Upper lobe of right lung (tissue), 1 donor: ENCODE measurements at places on chromosomes 2 and 18.

DNA sequence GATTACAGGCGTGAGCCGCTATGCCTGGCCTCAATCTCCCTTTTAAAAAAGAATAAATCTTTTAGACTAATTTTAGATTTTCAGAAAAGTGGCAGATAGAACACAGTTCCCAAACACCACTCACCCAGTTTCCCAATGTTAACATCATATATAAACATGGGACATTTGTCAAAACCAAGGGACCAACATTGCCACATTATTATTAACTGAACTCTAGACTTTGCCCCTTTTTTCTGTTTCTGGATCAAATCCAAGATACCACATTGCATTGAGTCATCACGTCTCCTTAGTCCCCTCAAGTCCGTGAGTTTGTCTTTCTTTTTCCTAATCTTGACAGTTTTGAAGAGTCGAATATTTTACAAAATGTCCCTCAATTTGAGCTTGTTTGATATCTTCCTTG, 2.4 kb downstream of the C2orf42 start:
- H3K4me1 ChIP-seq: no peaks in the 10 kb centered on the region
- H3K27ac ChIP-seq: no peak overlapping the region
- H3K4me3 ChIP-seq: no peak overlapping the region

DNA sequence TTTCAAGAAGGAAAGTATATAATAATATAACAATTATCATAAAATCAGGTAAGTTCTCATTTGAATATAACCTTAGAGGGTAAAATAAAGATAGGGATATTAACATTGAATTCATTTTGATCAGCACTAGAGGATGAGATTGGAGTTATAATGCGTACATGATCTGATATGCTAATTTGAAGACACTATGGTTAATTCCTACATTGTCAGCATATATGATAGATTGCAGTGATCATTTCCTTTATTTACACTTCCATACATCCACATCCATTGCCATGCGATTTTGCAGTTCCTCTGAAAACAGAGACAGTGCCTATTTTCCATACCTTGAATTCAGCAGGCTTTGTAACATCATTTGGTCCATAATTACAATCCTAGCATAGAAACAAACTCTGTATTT, 519.2 kb downstream of the CCDC85A start:
- no peaks in the 10 kb centered on the region for H3K36me3 ChIP-seq
- H3K27me3 ChIP-seq: no peaks in the 10 kb centered on the region
- no peaks in the 10 kb centered on the region for H3K4me1 ChIP-seq
- H3K27ac ChIP-seq: no peak overlapping the region
- H3K4me3 ChIP-seq: no peak overlapping the region

DNA sequence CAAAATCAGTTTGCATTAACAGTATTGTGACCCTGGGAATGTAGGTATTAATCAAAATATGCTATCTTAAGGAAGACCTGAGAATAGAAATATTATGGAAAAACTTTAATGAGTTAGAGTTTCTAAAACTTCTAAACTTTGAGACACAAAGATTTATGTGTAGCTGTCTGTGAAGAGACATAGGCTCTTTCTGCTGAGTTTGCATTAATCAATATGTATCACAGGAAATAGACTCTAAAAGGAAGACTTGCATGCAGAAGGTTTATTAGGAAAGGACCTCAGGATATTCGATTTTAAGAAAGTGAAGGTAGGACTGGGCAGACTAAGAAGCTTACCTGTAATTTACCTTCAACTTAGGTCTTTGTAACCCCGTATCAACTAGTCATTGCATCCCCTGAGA, 494.8 kb upstream of the NRXN1 start:
- no peaks in the 10 kb centered on the region for H3K4me1 ChIP-seq
- no peak overlapping the region for H3K4me3 ChIP-seq
- no peak overlapping the region for H3K27ac ChIP-seq
- DNase-seq: no peak
- no peaks in the 10 kb centered on the region for H3K36me3 ChIP-seq
- no peaks in the 10 kb centered on the region for H3K27me3 ChIP-seq

DNA sequence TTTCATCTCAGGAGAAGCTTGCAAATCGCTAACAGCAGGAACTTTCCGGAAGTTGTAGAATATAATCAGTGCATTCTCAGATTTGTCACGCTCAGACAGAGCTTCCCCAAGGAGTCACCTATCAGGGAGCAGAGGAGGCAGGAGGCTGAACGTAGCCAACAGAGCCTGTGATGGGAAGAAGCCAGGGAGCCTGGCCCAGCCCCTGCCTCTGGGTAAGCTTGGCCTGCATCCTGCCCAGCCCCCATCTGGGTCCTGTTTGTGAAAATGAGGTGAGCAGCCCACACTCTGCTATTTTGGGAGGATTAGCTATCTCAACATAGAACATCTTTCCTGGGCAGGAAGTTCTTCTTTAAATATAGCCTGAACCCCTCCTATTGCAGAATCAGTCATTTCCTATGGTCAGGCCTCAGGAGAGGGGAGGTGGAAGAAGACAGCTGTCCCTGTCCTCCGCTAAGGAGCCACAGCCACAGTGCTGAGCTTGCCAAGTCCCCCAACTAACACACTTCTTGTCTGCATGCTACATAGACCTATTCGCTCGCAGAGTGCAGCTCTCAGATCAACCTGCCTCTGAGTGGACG, 19.2 kb upstream of the PKDCC start:
- no peak overlapping the region for H3K4me3 ChIP-seq
- H3K36me3 ChIP-seq: no peaks in the 10 kb centered on the region
- no peak overlapping the region for H3K27ac ChIP-seq
- H3K27me3 ChIP-seq: no peaks in the 10 kb centered on the region
- DNase-seq: peak; percentile 25

DNA sequence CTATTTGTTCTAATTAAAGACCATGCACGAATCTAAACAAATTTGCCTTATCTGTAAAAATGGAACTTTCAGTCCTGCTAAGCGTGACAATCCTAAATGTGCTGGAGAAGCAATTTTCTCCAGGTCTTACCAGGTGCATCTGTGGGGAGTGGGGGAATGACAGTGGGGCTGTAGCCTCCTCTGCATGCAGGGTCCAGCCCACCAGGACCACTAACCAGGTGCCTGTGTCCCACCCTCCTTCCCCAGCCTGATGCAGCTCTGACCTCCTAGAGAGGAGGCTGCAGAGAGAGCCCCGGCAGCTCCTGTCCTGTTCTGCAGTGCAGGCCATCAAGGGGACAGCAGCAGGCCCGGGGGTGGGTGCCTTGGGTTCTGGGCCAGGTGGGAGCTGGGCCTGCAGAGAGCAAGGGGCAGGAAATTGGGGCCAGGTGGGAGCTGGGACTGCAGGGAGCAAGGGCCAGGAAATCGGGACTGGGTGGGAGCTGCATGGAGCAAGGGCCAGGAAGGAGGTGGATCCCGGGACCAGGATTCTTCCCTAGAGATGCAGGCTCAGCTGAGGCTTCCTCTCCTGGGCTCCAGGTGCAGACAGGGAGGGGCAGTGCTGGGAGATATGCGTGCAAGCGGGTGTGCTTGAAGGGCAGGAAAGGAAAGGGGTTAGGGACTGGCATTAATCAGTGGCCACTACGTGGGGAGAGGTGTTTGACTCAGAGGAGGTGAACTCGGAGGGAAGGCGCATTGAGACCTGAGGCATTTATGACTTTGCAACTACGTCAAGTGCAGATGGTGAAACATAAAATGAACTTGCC, 185.3 kb downstream of the ANKRD30B start:
- H3K36me3 ChIP-seq: no peaks in the 10 kb centered on the region
- H3K27ac ChIP-seq: no peak overlapping the region
- no peak overlapping the region for H3K4me3 ChIP-seq
- H3K4me1 ChIP-seq: no peaks in the 10 kb centered on the region
- DNase-seq: no peak

- peaks cover 26% of the 10 kb centered on the region for H3K27me3 ChIP-seq
- no peak overlapping the region for H3K4me3 ChIP-seq
- no peaks in the 10 kb centered on the region for H3K36me3 ChIP-seq
- no peaks in the 10 kb centered on the region for H3K4me1 ChIP-seq
- H3K27ac ChIP-seq: no peak overlapping the region
Measured at GRCh38 chr2:240643811-240644150, 18.5 kb downstream of the GPR35 start.

- H3K4me1 ChIP-seq: no peaks in the 10 kb centered on the region
- no peaks in the 10 kb centered on the region for H3K36me3 ChIP-seq
- H3K27ac ChIP-seq: no peak overlapping the region
- H3K27me3 ChIP-seq: no peaks in the 10 kb centered on the region
- no peak for DNase-seq
- no peak overlapping the region for H3K4me3 ChIP-seq
Measured at GRCh38 chr2:65504201-65504600, 71.8 kb upstream of the SPRED2 start.

DNA sequence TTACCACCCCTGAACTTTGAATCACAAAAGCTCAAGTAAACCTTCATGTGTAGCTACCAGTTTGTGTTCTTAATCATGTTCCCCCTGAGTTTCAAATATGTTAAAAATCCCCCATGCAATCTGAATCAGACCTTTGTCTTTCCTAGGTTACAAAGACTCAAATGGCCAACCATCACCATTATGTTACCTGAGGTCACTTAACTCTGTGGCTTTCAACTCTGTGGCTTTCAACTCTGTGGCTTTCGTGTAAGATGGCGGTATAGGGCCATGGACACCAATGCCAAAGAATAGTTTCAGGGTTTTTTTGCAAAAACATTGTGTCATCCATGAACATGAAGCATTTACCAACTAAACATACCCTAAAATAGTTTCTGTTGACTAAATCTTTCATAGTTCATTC, 6.7 kb downstream of the ERMN start:
- DNase-seq: no peak
- H3K27me3 ChIP-seq: no peaks in the 10 kb centered on the region
- H3K27ac ChIP-seq: no peak overlapping the region

GRCh38 chr2:105627534-105627933, 117.2 kb upstream of the NCK2 start:
- no peaks in the 10 kb centered on the region for H3K27me3 ChIP-seq
- no peak overlapping the region for H3K27ac ChIP-seq
- no peak for DNase-seq
- no peaks in the 10 kb centered on the region for H3K4me1 ChIP-seq

GRCh38 chr18:30175621-30176225, 866.8 kb downstream of the DSC3 start:
- DNase-seq: no peak
- no peaks in the 10 kb centered on the region for H3K36me3 ChIP-seq
- H3K4me1 ChIP-seq: no peaks in the 10 kb centered on the region
- H3K27ac ChIP-seq: no peak overlapping the region
- H3K27me3 ChIP-seq: no peaks in the 10 kb centered on the region
- H3K4me3 ChIP-seq: no peak overlapping the region

DNA sequence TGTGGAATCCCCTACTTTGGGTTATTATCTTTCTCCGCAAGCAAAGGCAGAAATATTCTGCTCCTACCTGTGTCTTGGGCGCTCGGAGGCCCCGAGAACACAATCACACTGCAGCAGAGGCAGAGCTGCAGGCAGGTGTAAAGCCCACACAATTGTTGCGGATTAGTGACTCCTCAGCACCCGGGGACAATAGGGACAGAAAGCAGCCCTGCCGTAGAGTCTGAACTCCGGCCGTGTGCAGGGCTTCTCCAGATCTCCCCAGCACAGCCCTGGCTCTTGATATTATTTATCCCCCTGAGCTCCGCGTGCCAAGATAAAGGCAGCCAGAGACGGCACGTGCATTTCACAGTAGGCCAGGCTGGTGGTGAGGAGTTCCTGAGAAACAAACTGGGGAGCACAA, 229.2 kb downstream of the EN1 start:
- H3K27ac ChIP-seq: no peak overlapping the region
- H3K4me1 ChIP-seq: no peaks in the 10 kb centered on the region
- no peak overlapping the region for H3K4me3 ChIP-seq
- H3K27me3 ChIP-seq: no peaks in the 10 kb centered on the region
- no peaks in the 10 kb centered on the region for H3K36me3 ChIP-seq
- DNase-seq: no peak

DNA sequence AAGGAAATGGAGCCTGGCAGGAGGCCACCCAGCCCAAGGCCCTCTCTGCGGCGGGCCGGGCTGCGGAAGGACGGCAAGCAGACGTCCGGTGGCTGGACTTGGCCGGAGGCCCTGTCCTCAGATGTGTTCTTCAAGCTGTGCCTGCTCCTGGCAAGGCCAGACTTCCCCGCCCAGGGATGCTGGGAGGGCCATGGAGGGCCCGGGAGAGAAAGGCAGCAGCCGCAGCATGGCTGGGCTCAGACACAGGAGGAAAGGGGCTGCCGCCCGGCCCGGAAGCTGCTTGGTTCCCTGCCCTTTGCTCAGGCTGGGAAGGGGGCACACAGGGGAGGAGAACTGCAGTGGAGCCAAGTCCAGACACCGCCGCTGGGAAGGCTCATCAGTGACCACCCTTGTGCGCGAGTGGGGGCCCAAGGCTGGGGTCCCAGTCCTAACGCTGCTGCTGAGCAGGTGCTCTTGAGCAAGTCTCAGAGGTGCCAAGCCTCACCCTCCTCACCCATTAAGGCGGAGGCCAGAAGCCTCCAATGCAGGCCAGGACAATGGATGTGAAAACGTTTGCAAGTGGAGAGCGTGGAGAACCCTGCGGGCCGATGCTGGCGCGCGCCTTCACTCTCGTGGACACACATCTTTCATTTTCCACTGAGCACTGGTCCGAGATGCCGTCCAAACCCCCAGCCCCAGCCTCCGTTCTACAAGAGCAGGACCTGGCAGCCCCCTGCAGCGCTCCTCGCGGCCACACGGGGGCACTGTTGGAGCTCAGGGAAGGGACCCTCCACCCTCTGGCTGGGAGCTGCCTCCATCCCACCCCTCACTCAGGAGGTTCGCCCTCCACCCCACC, 7.9 kb downstream of the CROCC2 start:
- H3K4me3 ChIP-seq: no peak overlapping the region
- H3K27ac ChIP-seq: peak overlapping the region; percentile 72
- H3K4me1 ChIP-seq: peaks cover 30% of the 10 kb centered on the region
- H3K36me3 ChIP-seq: no peaks in the 10 kb centered on the region

GRCh38 chr18:12361770-12362378, 15.2 kb downstream of the AFG3L2 start:
- H3K27me3 ChIP-seq: no peaks in the 10 kb centered on the region
- H3K4me1 ChIP-seq: no peaks in the 10 kb centered on the region
- H3K36me3 ChIP-seq: peaks cover 100% of the 10 kb centered on the region

DNA sequence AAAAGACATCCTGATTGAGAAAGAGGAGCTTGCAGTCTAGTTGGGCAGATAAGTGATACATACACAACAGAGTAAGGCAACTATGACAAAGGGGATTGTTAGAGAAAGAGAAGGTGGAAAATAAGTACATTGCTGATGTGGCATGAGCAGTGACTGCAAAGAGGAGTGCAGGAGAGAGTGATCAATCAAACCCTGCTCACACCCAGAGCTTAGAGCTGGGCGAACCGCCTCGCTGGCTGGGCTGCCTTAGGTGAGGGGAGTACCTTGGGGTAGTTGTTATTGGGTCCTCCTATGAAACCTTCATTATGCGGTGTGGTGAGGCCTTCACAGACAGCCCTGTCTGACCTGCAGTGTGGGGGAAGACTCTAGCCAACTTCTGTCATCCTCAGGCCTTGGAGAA, 161.7 kb downstream of the FHOD3 start:
- H3K27me3 ChIP-seq: no peaks in the 10 kb centered on the region
- H3K36me3 ChIP-seq: no peaks in the 10 kb centered on the region
- no peaks in the 10 kb centered on the region for H3K4me1 ChIP-seq
- no peak overlapping the region for H3K27ac ChIP-seq

DNA sequence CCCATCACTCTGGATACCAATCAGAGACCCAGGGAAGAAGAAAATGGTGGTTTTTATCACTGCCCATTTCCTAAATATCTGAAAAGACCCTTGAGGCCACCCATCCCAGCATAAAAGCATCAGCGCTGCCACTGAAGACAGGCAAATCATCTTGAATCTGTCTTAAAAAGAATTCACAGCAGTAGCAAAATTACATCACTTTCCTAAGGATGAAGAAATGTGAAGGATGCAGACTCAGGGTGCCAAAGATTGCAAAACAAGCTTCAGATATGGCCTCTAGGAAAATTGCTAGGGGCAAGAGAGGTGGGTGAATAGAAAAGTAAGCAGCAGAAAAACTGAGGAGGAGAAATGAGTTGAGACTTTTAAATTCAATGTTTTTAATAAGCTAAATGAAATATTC, 70.0 kb downstream of the SLC25A12 start:
- DNase-seq: no peak
- no peak overlapping the region for H3K27ac ChIP-seq
- H3K36me3 ChIP-seq: peaks cover 24% of the 10 kb centered on the region
- H3K27me3 ChIP-seq: no peaks in the 10 kb centered on the region
